ENCODE measurements at places on chromosomes 11 and 22. TPM values are rescaled to one million over a fixed set of nuclear protein-coding genes. Genes with fewer than 3 reads are reported as not detected.

Gene REXO2
- total RNA-seq = 30.1 TPM

Gene OR52A5
- not detected for total RNA-seq

Gene FDXACB1
- total RNA-seq = 6.0 TPM

Gene KCNJ4
- not detected for total RNA-seq

Gene SEC14L2
- total RNA-seq = 12.3 TPM

Gene FAT3
- total RNA-seq = 0.03 TPM

Gene RHBDD3
- total RNA-seq = 14.6 TPM

Gene KCNJ11
- 0.50 TPM for total RNA-seq

Gene FJX1
- total RNA-seq = 0.23 TPM

Gene TUB
- 0.05 TPM for total RNA-seq

Gene RFPL2
- 0.60 TPM for total RNA-seq

Gene TFIP11
- 63.0 TPM for total RNA-seq

Gene TAF10
- total RNA-seq = 152 TPM
